Endothelial cell of umbilical vein (primary cell): ENCODE measurements at places on chromosomes 13 and 19. TPM values are rescaled to one million over a fixed set of nuclear protein-coding genes. Genes with fewer than 3 reads are reported as not detected.

GRCh38 chr13:73416093-73416492 lies 357.3 kb downstream of the KLF5 start:
- no peak for DNase-seq

- no peak for DNase-seq
Observed at GRCh38 chr19:44344255-44344654, 12.2 kb downstream of the ZNF112 start.

DNA sequence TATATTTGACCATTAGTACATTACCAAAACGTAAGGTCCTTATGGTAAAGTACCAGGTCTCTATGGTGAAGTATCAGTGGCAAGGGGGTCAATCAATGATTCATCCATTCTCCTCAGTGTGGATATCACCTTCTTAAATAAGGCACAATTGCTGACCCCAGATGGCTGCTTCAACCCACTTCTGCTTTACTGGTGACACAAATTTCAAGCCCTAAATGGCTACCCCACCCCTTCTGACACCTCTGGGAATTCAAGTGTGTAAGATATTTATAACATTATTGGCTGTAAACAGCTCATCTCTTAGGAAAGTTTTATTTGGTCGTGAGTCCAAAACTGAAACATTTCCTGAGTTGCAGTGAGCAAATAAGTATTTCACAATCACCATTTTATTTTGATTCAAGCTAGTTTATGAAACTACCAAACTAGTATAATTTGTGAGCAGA lies 7.9 kb upstream of the WBP4 start:
- DNase-seq: no peak

GRCh38 chr19:34733266-34733745 lies 737 bp upstream of the ZNF181 start:
- no peak for DNase-seq

DNA sequence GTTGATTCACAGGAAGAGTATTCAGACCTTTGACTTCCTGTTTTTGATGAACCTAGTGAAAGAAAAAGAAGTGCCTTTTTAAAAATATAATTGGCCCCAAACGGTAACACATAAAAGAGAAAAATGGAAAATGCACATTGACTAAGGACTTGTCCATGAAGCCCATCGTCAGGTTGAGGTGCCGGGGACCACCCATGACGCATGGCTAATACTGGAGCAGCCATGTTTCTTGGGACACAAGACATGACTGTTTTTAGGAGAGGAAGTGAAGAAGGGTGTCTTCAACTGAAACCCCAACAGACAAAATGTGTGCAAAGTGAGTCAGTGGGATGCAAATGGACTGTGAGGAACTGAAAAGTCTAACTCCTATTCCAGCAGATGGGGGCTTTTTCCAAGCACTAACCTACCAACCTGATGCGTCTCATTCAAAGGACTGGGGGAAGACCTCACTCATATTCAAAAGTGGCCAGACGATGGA lies 459.4 kb downstream of the FOXO1 start:
- no peak for DNase-seq

DNA sequence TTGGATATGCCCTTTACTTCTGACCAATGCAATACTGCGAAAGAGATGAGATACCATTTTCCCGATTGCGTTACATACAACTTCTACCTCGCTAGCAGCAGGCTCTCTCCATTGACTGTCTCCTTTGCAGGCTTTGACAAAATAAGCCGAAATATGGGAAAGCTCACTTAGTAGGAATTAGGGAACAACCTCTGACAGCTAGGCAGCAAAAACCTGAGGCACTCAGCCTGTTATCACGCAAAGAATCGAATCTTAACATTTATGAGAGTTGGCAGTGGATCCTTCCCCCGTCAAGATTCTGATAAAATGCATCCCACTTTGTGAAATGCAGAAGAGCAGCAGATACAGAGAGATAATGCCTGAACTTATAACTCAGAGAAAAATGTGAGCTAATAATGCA lies 1379.5 kb upstream of the PCDH9 start:
- no peak for DNase-seq

GRCh38 chr19:30545752-30546151 lies 173.6 kb downstream of the ZNF536 start:
- no peak for DNase-seq

- DNase-seq: no peak
Observed at GRCh38 chr13:97583907-97584497, 150.0 kb downstream of the RAP2A start.

DNA sequence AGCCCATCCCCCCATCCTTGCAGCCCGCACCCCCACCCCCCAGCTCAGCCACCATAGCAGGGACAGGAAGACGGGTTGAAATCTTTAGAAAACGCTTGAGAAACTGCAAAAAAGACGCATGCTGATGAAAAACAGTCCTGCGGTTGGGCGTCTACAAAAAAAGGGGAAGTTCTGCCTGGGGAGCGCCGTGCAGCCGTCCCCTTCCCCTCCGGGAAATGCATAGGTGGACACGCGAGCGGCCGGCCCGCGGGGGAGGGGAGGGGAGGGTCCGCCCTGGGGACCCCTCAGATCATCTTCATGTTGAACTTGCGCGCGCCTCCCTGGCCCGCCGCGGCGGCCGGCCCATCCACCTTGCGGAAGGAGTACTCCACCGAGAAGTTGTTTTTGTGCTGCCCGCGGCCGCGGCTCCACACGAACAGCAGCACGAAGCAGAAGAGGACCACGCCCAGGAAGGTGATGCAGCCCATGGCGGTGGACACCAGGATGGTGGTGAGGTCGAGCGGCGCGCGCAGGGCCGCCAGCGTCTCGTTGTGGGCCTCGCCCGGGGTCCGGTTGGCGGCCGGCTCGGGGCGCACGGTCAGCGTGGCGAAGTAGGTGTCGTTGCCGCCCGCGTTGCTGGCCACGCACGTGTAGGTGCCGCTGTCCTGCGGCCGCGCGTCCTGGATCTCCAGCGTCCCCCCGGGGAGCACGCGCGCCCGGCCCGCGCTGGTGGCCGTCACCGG lies 7.9 kb upstream of the PEAK3 start:
- DNase-seq: no peak

DNA sequence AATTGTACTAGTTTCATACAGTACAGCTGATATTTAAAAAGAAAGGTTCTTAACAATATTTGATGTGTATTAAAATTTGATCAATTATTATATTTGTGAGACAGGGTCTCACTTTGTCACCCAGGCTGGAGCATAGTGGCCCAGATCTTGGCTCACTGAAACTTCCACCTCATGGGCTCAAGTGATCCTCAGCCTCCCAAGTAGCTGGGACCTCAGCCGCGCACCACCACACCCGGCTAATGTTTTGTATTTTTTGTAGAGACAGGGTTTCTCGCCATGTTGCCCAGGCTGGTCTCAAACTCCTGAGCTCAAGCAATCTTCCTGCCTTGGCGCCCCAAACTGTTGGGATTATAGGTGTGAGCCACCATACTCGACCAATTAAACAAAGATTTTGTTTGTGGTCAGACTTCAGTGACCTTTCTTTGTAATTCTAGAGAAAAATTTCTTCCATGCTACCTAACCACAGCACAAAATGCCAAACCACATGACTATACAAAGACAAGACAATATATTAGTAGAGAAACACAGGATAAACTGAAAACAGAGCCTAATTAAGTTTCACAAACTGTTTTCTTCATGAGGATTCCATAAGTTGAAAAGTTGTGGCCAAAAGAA lies 59.6 kb downstream of the RBM26 start:
- DNase-seq: no peak

DNA sequence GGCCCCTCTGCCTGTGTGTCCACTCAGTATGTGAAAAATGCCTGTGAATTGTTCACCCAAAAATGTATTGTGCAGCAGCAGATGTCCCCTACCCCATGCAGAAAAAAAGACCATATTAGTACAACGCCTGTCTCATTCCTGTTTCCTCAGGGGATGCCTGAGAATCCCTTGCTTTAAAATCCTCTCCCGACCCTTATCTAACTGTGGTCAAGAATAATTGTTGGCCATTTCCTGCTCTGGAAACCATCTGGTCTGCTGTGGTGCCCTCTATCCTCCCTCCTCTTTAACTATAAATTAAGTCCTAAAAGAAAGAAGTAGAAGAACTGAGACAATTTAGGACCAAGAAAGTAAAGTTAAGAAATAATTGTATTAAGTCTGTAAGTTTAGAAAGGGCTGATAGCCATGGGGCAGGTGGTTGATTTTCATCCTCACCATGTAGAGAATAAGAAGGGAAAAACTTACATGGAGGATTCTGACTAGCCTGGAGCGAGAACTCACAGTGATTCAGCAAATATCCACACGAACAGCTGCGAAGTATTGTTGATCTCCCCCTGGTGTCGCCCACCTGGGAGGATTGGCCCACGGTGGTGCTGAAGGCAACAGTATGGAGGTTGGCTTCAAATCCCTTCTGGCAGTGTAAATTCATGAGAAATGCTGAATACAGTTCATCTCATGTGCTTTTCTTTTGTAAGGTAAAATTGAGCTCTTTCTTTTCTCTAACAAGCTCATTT lies 85.6 kb downstream of the COL4A2 start:
- DNase-seq: peak; percentile 29

DNA sequence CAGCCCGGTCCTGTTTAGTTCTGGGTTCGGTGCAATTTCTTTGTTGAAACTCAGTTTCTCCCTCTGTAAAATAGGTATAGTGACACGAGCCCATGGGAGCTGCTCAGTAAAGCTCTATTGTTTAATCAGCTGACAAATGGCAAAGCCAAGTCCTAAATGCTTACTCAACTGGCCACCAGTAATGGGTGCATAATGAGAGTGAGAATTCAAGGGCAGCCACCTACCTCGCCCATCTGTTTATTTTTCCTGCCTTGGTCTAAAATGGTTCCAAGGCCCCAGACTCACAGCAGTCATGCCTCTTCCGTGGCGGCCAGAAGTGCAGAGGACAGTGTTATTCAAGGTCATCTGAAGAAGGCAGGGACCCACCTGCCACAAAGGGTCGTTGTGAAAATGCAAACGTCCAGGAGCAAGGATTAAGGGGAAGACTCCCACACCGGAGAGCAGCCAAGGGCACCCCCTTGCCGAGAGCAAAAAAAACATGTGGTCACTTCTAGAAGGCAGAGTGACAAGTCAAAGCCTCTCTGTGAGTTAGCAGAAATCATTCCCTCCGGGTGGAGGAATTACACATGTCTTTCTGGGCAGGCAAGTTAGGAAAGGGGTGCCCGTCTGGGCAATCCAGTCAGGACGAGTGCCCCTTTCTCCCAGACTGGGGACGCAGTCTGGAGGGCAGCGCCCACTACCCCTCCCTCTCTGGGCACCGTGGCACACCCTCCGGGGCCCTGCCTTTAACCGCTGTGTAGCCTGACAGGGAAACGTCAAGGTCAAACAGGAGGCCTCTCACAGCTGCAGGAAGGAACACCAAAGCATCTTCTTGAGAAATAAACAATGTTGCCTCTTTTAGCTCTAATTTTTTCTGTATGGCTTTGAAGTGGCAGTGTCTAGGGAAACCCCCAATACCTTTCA lies 186.2 kb downstream of the FOXO1 start:
- DNase-seq: no peak

GRCh38 chr13:24355103-24355502 lies 45.7 kb downstream of the C1QTNF9 start:
- no peak for DNase-seq

DNA sequence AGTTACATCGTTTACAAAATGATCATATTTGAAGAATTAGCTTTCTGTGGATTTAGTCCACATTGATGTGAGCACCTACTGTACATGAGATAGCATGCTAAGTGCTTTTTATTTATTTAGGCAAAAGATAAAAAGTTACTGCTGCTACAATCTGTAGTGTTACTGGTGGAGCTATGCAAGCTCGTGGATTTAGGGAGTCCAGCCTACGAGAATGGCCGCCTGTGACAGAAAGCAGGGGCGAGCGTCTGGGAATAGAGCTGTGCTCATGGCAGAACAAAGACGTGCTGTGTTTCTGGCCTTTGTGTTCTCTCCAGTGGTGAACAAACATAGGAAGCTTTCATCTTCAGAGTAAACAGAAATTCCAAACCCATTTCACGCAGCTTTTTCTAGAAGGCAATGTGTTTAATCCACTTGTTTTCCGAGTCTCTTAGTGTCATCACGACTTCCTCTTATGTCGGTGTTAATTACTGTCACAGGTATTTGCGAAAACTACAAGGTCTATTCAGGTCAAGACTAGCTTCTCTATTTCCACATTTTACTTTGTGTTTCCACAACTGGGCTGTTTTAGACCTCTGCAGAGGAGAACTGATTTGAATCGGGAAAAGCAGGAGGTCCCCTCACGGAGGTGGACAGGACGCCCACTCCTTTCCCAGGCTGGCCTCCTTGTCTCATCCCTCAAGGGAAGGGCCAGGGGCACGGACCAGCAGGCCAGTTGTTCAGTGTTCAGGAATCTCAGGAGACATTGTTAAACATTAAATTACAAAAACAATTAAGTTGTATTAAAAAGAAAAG lies 67.3 kb downstream of the ATP11A start:
- no peak for DNase-seq

DNA sequence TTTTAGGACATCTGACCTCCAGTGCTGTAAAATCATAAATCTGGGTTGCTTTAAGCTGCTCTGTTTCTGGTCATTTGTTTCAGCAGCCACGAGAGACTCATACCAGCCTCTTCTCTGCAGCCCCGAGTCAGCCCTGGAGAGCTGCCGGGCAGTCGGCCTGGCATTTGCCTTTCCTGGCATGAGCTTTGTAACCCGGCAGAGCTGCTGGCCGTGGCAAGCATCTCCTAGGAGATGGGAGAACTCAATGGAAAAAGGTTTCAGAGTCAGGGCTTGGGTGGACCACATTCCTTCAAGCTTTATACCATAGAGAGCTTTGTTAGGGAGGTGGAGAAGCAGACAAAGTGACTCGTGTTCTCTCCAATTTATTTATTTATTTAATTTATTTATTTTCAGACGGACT lies 21.6 kb upstream of the CCL25 start:
- DNase-seq: no peak

GRCh38 chr19:41915021-41915775 lies 13.1 kb downstream of the ERFL start:
- no peak for DNase-seq

DNA sequence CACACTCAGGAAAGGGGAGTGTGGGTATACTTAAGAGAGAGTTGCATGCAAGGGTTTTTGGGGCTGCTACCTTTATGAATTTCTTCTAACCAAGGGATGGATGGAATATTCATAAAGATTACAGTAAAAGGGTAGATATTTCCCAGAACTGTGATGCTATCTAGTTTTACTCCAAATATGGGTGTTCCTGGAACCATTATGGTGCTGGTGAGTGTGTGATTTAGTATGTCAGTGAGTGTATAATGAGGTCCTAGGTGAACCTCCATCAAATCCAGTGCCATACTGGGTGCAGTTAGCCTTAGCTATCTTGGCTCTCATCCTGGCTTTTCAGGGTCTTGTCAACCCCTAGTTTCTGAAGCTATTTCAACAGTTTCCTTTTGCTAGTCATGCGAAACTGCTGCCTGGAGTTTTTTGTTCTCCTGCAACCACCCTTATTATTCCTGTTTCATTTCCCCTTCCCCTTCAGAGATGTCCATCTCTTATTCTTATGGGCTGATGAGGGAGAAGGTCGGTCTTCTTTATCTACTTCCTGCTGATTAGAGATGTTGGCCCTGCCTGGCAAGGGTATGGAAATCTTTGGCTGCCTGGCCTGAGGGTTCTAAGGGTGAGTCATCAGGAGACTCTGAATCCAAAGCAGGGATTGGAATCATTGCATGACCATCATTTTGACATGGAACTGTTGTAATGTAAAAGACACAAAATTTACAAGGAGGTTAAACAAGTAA lies 202.3 kb downstream of the NBEA start:
- DNase-seq: peak; percentile 28

SLC17A7 gene
- total RNA-seq: 0.13 and 0.25 TPM in 2 replicates

TYROBP gene
- total RNA-seq: not detected in 2 replicates

POU2F2 gene
- 3.2 and 4.0 TPM in 2 replicates for total RNA-seq

KLHL1 gene
- total RNA-seq: not detected in 2 replicates

ZNF382 gene
- 4.2 and 4.3 TPM in 2 replicates for total RNA-seq

POGLUT2 gene
- 22.5 and 22.7 TPM in 2 replicates for total RNA-seq

NKPD1 gene
- not detected in 2 replicates for total RNA-seq
